ENCODE measurements at places on chromosomes 2 and 18. TPM values are rescaled to one million over a fixed set of nuclear protein-coding genes. Genes with fewer than 3 reads are reported as not detected.
A peak's percentile ranks its signal among the peaks of the same experiment; 100 is the strongest.

DNA sequence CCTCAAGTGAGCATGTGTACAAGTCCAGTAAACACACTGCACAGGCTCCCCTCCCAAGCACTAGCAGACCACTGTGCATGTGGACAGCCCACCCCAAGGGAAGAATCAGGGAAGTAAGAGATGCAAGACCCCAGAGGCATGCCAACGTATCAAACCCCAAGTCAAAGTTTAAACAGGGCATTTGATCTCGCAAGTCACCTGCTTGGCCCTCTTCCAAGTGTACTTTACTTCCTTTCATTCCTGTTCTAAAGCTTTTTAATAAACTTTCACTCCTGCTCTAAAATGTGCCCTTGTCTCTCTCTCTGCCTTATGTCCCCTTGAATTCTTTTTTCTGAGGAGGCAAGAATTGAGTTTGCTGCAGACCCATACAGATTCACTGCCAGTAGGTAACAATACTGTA is 201.2 kb upstream of the PARD3B start:
- DNase-seq = no peak

DNA sequence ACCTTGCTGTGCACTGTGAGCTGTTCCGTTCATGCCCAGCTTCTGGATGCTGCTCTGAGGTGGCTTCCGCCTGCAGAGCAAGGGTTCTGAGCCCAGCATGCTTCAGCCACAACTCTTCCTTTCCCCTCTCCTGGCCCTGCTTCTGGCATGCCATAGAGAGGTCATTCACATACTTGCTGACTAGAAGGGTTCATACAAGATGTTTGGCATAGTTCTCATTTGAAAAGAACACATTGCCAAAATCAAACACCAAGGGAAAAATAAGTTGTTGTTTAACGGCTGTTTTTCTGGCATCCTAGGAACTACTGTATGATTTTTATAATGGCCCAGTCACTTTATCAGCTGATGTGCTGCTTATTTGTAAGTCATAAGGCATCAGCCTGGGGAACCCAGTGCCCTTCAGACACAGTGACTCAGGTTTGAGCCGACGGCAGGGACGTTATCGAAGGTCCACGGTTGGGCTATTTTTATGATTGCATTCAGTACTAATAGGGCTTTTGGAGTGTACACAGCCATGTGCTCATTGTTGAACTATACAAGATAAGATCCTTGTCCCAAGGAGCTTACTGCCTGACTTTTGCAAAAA is 53.9 kb upstream of the CTAGE1 start:
- DNase-seq = no peak

DNA sequence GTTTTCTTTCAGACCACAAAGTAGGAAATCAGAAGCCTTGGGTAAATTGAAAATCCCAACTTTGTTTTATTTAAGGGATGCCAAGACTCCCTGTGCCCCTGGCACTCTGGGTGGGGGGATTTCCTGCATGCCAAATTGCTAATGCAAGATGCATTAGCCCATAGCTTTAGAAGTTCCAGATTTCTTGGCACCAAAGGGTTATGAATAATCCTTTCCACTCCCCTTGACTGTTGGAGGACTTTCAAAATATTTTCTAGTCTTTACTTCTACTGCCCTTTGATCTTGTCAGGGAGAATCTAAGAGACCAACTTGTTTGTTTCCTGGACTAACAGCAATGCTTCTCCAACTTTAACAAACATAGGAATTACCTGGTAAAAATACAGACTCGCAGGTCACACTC is 81.8 kb upstream of the TGIF1 start:
- no peak for DNase-seq

- no peak for DNase-seq
Measured at GRCh38 chr2:173472112-173472511, 117.4 kb downstream of the CDCA7 start.

- no peak for DNase-seq
Measured at GRCh38 chr2:162890690-162891311, 52.2 kb upstream of the KCNH7 start.

DNA sequence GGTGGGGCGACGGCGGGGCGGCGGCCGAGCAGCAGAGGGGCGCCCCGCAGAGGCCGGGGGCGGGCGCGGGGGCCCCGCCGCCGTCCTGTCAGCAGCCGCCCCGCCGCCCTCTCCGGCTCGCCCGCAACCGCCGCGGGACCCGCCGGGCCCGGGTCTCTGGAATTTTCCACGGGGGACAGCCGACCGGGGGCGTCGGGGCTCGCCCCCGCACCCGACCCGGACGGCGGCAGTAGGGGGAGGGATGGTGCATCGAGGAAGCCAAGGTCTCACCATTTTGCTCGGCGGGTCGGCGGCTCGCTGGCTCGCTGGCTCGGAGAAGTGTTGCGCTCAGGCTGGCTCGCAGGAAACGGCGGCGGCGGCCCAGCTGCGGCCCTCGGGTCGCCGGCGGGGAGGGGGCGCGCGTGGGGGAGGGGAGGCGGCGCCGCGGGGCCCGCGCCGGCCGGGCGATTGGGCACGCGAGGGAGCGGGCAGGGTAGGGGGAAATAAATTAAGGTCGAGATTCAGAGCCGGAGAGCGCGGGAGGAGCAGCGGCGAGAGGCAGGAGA is 405 bp downstream of the PPP3R1 start:
- DNase-seq = peak; percentile 87

- DNase-seq = no peak
Measured at GRCh38 chr2:210686401-210686800, 130.0 kb downstream of the CPS1 start.

DNA sequence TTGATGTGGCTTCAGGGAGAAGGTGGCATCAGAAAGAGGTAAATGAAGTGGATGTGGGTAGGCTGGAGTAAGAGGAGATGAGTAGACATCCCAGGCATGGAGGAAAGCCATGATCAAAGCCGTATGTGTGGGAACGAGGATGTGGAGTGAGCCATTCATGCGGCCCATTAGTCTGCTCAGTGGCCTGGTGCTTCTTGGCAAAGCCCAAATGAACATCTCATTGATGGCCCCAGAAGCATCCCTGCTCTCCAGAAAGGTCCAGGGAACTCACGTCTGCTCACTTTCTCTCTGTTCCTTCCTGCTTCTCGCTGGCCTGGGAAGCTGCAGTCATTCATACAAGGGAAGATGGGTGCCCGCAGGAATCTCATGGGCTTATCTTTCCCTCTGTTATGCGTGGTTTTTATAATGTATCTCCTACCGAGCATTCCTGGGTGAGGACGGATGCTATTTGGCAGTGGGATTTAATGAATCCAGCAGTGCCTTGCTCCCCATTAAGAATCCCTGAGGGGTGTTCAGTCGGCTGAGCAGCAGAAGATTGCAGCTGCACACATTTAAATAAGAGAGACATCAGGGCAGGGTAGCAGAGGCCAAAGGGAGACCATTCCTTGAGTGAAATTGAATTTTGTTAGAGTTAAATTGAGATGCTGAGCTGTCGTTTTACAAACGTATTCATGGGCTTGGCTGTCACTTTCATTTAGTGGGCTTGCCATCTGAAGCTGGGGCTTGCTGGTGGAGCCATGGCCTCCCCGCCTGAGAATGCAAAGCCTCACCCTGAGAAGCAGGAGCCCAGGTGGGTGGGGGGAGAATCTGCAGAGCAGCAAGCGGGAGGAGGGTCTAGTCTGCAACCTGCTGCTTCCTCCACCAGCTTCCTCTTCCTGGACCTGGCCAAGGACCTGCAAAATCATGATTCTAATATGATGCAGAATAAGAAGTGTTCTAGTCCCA is 64.5 kb downstream of the LYPD1 start:
- DNase-seq = peak; percentile 56

DNA sequence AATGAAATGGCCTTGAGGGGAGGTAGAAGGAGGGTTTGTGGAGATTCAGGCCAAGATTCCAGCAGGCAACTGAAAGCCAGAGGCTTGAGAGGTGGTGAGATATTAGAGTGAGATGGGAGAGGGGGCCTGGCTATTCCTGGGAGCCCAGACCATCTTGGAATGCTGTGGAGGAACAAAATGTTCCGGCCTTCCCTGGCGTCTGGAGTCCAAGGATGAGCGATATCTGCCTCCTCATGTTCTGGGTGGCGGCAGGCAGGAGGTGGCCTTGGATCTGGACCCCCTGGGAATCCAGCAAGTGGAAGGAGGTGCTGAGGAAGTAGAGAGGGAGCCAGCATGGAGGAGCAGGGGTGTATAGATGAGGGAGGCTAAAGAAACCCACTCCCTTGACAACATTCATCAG is 335.9 kb downstream of the CYP26B1 start:
- DNase-seq = no peak

DNA sequence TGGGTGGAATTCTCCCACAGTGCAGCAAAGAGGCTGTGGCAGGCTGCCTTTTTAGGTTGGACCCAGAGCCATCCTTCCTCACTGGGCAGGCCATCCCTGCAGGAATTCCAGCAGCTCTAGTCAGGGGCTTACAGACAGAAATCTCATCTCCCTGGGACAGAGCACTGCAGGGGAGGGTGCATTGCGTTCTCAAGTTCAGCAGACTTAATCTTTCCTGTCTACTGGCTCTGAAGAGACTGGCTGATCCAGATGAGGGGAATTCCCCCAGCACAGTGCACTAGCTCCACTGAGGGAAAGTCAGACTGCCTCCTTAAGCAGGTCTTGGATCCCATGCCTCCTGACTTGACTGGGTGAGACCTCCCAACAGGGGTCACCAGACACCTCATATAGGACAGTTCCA is 899.7 kb upstream of the VRK2 start:
- no peak for DNase-seq

GRCh38 chr2:160397530-160397865 is 96.1 kb downstream of the RBMS1 start:
- DNase-seq = no peak

DNA sequence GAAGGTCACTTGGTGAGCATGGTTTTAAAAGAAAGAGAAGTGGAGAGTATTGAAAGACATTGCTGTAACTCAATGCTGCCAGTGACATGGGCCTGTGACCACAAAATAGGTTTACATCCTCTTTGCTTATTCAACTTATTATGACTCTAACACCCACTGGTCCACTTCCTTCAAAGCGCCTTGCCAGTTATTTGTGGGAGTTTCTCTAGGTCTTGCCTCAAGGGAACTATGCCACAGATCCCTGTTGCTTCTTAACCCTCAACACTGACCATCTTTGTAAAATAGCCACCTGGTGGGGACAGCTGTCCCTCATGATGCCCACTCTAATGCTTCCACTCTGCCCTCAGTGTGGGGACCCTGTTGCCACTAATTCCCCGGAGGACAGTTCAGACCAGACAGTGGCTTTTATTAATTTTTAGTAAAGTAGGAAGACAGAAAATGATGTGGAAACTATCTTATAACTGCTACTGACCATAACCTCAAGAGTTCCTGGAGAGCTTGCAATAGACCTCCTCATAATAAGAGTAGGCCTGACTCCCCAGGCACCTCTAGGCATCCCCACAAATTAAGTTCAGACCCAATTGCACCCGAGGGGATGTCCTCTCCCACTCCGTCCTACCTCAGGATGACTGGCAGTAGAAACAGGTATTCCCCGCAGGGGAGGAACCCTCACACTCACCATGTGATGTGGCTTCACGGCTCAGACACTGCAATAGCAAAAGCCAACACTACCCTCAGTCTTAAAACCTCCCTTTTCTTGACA is 31.3 kb upstream of the SLC25A52 start:
- DNase-seq = no peak

DNA sequence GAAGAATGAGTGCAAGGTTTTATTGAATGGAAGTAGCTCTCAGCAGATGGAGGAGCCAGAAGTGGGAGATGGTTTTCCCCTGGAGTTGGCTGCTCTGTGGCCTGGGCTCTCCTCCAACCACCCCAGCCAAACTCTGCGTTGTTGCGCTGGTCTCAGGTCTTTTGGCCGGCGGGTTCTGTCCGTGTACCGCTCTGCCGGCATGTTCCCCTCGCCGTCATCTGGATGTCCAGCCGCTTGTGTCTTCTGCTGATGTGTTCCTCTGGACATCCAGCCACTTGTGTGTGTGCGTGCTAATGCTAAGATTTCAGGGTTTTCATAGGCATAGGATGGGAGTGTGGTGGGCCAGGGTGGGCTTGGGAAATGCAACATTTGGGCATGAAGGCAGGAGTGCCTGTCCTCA is 1311.3 kb upstream of the TMEFF2 start:
- DNase-seq = no peak

- no peak for DNase-seq
Measured at GRCh38 chr2:106336737-106337136, 131.5 kb downstream of the RGPD3 start.

GRCh38 chr2:10141736-10142639 is 19.4 kb downstream of the RRM2 start:
- DNase-seq = no peak

- DNase-seq = no peak
Measured at GRCh38 chr18:54878159-54878622, 49.9 kb downstream of the RAB27B start.

GRCh38 chr2:17814601-17815000 is 1.7 kb upstream of the MSGN1 start:
- no peak for DNase-seq

- DNase-seq = peak; percentile 49
Measured at GRCh38 chr2:234290671-234291070, 206.2 kb downstream of the ARL4C start.

DNA sequence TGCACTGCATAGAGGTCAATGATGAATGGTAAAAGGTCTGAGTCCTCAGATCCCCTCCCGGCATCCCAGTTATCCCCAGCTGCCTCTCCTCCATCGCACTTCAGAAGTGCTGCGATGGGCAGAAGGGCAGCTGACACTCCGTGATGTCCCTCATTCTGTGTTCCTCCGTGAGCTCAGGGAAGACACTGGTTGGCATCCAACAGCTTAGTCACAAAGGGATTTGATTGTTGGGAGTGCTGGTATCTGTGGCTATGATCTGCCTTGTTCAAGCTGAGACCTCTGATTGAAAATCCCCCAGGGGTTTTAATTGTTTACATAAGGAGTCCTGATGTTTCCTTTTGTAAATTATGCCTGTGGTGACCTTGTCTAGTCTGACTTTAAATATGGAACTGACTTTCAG is 19.0 kb upstream of the SAG start:
- DNase-seq = no peak

GRCh38 chr2:17262854-17263569 is 255.2 kb downstream of the RAD51AP2 start:
- DNase-seq = no peak

DNA sequence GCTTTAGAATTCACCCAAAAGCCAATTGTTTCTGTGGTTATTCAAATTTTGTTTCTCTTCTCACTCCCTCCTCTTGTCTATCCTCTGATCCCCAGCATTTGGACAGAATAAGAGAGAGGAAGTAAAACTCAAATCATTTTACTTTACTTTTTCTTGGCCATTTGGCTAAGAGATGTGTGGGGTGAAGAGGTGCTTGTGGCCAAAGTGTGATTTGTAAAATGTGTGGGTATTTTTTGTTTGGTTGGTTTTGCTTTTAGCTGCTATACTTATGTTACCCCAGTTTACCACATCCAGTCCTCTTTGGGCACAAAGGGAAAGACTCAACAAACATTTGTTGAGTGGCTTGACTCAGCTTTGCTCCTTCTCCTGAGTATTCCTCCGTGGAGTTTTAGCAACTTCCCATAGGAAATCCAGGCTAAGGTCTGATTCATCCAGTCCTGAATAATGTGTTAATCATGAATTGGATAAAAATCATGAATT is 109.1 kb upstream of the CYP1B1 start:
- no peak for DNase-seq

Gene CNTNAP5
- not detected for total RNA-seq

Gene SERPINB3
- total RNA-seq = 66.5 TPM

Gene ZNF519
- 2.5 TPM for total RNA-seq

Gene KIAA2012
- total RNA-seq = not detected

Gene VSNL1
- total RNA-seq = 8.9 TPM

Gene COL4A4
- 0.27 TPM for total RNA-seq

Gene COLEC11
- total RNA-seq = 0.34 TPM
